ENCODE measurements at places on chromosomes 2 and 18. TPM values are rescaled to one million over a fixed set of nuclear protein-coding genes. Genes with fewer than 3 reads are reported as not detected.

The ALPI gene
- polyA plus RNA-seq: 0.24 TPM

The ETAA1 gene
- polyA plus RNA-seq: 22.3 TPM

The PARD6G gene
- 31.1 TPM for polyA plus RNA-seq

The EGR4 gene
- polyA plus RNA-seq: not detected

GRCh38 chr2:45190481-45190942 lies 181.3 kb upstream of the SIX2 start:
- DNase-seq: no peak

- DNase-seq: peak; percentile 91
These were observed 27.1 kb upstream of the PTMA start for GRCh38 chr2:231680992-231681852.

DNA sequence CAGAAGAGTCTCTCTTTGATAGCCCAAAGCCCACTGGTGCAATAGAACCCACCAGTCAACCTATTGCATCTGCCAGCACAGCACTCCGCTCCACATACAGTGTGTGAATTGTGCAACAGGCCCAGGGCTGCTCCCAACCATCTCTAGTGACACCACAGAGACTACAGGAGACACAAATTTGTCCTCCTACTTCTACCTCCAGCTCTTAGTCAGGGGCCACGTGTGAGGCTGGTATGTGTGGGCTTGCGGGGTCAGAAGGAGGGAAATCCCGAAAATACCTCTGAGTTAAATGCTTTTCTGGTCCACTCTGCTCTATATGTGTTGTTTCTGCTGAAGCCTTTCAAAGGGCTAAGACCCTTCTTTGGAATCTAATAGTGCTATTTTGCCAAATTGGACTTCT lies 18.0 kb downstream of the DGUOK start:
- no peak for DNase-seq

GRCh38 chr2:186554850-186555671 lies 34.8 kb upstream of the ITGAV start:
- DNase-seq: no peak

The ARHGEF4 gene
- 8.4 TPM for polyA plus RNA-seq

The TMEM169 gene
- polyA plus RNA-seq: 15.1 TPM

DNA sequence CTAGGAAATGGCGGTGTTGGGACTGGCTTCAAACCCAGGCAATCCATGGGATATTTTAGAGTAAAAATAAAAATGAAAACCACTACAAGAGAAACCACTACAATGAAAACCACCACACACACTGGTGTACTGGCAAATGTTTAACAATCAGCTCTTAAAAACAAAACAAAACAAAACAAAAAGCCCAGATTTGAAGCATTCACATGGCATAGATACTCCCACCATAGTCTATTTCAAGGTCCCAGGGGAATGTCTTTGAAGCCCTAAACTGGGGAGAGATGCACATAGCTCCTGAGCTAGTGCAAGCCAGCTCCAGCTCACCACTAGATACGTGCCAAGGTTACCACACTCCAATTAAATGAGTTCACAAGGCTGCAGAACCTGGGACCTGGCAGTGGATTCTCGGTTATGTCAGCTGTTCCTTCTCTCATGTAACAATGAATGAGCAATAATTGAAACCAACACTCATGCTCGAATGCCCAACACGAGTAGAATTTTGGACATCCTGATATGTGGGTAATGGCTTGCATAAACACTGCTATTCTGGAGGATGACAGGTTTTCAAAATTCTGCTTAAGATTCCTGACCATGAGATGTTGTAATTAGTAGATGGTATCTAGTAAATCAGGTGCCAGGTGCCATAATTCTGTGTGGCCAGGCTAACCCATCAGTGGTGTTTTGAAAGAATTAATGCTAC lies 102.2 kb downstream of the OSBPL6 start:
- DNase-seq: no peak

The ZNF804A gene
- 2.0 TPM for polyA plus RNA-seq

DNA sequence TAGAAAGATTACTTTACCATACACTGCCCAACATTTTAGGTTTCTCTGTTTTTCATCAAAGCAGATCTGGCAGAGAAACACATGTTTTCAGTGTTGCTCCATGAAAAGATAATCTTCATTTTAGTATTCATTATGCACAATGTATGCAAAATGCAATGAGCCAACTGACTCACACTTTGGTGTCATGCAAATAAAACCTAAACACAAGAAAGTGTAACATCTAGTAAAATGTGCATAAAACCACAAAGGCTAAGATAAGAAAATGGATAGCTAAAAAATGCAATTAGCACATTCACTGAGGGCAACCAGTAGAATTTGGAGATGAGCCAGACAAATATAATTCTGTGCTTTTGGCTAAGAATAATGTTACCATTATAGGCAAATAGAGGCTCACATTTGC lies 203.5 kb upstream of the UBE2E3 start:
- no peak for DNase-seq

The PLCL1 gene
- 16.6 TPM for polyA plus RNA-seq

GRCh38 chr2:6073191-6074088 lies 381.3 kb downstream of the SOX11 start:
- no peak for DNase-seq

DNA sequence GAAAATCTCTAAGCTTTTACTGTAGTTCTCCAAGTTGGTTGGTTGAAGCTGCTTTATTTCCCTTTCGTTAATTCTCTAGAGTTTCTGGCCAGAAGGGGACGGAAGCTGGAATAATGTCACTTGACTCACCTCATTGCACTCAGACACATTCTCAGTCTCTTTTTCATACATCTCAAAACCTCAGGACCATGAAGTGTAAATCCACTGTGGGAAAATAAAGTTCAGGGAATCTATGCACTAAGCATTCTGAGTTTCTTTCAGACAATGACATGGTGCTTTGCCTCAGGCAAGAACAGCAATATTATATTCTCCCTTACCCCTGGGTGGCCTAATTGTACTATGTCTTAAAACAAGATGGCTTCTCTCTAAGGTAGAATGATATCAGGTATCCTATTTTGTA lies 167.8 kb downstream of the PRPF40A start:
- DNase-seq: no peak

DNA sequence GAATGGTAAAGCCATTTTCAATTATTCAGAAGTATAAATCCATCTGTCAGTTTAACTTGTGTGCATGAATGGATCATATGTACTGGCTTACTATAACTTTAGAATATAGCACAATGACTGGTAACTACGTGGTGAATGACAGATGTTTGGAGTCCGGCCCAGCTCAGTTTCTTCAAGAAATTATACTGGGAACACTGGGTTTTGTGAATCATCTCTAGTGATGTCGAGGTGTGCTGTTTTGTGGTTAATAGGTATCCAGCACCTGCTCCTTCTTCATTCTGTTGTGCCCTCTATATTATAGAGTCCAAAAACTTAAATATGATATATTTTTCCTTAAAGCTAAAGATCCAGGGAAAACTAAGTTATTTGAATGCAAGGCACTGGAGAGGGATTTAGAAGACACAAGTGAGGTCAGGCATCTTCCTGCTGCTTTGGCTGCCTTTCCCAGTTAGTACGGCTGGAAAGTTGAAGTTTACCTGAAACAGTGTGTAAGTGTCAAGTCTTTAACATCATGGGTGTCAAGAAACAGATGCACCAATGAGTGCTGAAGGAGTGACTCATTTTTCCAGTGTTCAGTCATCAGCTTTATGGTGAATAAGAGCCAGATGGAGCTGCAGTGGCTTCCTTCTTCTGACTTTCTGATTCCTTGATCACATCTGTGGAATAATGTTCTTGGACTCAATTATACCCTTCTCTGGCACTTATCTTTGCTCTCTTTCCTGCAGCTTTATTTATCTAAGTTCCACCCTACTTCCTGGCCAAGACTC lies 1079.5 kb upstream of the CELF4 start:
- no peak for DNase-seq

GRCh38 chr18:2657788-2658458 lies 2.4 kb downstream of the SMCHD1 start:
- DNase-seq: no peak

GRCh38 chr2:73006969-73007710 lies 64.4 kb downstream of the SFXN5 start:
- no peak for DNase-seq

The PTH2R gene
- 31.0 TPM for polyA plus RNA-seq

DNA sequence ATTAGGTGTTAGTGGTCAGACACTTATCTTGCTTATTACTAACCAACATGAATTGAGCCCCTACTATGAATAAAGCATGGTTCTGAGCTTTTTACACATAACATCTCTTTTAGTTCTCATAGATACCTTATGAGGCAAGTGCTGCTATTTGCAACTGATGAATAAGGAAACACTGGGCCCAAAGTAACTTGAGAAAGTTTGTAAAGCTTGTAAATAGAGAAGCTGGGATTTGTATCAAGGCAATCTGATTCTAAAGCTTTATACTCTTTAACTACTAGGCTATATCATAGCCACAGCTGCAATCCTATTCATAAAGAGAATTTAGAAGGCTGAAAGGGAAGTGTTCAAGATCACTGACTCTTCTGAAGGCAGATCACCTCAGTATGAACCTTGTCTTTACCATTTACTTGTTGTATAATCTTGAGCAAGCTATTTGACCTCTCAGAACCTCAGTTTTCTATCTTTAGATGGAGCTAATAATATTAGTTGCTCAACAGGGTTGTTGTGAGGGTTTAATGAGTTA lies 60.4 kb downstream of the ABCB11 start:
- no peak for DNase-seq

- no peak for DNase-seq
These were observed 58.8 kb downstream of the BAZ2B start for GRCh38 chr2:159557437-159558034.

- DNase-seq: no peak
These were observed 33.5 kb downstream of the PDE1A start for GRCh38 chr2:182393270-182393760.

DNA sequence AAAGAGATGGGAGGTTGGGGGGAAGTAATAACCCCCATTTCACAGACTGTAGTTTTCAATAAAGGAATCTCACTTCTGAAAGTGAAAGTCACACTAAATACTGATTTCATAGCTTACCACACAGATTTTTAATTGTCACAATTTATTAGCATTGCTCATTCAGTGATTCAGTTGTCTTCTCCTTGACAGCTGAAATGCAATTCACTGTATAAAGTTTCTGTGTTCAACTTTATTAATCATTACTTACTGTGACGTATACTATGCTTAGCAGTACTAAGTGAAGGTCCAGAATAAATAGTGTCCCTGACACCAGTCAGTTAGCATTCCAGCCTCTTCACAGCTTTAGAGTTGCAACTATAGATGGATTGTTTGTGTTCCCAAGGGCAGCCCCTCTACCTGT lies 324.1 kb upstream of the CRIM1 start:
- no peak for DNase-seq

The TUBA3E gene
- polyA plus RNA-seq: not detected

The BCL11A gene
- polyA plus RNA-seq: 14.4 TPM

- no peak for DNase-seq
These were observed 961 bp downstream of the GPR55 start for GRCh38 chr2:230924092-230924469.

- no peak for DNase-seq
These were observed 740 bp downstream of the SNRNP200 start for GRCh38 chr2:96304606-96305005.

GRCh38 chr18:59220784-59221765 lies 1.1 kb downstream of the GRP start:
- no peak for DNase-seq

DNA sequence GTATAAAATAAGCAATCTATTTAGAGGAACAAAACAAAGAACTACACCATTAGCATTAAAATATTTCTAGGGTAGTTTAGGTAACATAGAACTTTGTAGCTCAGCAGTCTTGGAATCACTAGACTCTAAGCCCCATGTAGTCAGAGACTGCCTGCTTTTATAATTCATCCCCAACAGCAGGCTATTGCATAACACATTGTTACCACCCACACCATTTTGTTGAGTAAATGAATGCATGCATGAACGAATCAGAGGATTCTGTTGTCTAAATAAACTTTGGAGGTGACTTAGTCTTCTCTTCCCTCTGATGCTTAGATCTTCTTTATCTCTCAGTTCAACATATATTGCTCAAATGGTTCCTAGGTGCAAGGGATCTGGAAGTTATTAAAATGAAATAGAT lies 167.6 kb upstream of the TNP1 start:
- DNase-seq: no peak

DNA sequence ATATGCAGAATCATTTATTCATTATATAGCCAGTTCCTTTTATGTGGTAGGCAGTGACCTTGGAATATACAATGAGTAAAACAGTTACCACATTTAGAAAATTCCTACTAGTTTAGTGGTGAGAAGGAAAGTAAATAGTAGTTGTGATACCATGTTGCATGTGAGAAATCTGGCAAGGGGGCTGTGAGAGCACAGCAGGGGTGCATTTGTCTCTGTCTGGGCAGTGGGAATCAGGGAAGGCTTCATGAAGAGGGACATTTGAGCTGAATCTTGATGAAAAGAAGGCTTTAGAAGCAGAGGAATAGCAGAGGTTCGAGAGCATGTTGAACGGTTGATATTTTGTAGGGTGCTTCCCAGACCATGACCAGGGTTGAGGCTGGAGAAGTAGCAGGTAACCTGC lies 78.7 kb downstream of the RAB3GAP1 start:
- no peak for DNase-seq

DNA sequence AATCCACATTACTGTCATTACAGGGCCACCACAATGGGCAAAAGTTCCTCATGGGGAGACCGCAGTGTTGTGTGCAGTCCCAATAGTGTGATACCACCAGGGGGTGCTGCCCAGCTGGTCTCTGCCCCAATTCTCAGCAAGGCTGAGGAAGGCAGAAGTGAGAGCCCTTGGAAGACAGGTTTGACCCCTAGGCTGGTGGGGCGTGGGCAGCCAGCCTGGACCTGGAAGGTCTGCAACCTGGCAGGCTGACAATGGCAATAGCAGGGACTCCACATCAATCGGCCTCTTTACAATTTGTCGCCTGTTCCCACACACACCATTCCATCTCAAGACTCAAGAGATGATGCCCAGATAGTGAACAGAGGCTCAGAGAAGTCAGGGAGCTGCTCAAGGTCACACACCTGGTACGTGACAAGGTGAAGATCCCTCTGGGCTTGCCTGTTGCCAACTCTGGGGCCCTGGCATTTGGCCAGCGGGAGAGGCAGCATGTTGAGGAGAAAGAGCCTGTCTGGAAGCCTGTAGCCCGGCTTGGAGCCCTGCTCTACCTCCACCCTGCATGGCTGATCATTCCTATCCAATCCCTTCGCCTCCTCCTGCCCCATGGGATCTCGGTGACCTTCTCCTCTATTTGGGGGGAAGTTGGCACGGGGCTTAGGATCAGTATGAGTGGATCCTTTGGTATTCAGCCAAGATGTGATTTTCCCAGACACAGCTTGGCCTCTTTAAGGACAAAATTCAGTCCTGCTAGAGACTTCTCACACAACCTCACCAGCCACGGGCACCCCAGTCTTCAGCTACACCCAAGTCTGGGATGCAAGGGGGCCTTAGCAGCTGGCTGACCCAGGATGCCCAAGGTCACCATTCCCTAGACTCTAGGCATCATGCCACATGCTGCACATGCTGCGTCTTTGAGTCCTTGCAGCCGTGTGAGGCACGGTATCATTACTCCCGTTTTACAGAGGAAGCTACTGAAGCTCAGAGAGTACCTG lies 2.9 kb upstream of the ATOH8 start:
- DNase-seq: no peak

DNA sequence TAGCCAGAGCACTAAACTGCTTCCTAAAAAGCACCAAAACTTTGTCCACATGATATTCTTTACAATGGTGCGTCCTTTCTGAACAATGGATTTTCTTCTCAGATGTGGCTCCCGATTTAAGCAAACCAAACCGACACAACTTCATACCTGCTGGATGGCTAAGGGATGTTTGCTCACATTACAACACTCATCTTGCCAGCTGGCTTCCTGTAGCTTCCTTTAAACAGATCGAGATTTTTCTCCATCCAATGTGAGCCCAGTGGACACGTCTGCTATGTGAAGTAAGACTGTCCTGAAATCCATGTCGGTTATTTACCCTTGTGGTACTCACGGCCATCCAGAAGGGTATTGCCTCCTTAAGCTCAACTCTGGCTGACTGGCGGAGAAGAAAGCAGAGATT lies 126.5 kb downstream of the MAPK4 start:
- DNase-seq: no peak

Data from renal pelvis (tissue), 12 donors.